ENCODE measurements at places on chromosomes 2 and 18. TPM values are rescaled to one million over a fixed set of nuclear protein-coding genes. Genes with fewer than 3 reads are reported as not detected.

DNA sequence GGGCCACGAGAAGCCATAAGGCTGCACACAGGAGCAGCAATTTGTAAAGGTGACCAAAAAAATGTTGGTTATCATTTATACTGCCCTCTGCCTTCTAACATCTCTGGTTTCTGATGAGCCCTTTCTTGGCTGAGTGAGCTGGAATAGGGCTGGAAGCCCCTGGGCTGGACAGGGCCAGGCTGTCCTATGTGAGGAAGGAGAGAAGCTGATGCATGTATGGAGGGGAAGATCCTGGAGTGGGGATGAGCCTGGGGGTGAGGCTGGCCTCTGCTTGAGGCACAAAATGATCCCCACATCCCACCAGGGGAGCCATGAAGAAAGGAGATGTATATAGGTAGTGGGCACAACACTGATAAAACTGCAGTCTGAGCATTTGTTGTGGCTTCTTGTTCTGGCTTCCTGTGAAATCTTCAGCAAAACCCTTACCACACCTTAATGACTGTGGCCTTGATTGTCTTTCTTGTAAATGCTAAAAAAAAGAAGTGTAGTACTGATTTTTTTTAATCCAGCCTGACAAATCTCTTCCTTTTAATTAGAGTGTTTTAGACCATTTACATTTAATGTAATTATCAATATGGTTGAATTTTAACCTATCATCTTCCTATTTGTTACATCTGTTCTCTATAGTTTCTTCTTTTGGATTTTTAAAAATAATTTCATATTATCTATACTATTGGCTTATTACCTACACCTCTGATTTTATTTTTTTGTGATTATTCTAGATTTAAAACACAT is 5.6 kb downstream of the SNED1 start:
- H3K4me3 ChIP-seq: no peak overlapping the region
- no peak for DNase-seq
- no peaks in the 10 kb centered on the region for H3K27me3 ChIP-seq
- no peaks in the 10 kb centered on the region for H3K4me1 ChIP-seq

DNA sequence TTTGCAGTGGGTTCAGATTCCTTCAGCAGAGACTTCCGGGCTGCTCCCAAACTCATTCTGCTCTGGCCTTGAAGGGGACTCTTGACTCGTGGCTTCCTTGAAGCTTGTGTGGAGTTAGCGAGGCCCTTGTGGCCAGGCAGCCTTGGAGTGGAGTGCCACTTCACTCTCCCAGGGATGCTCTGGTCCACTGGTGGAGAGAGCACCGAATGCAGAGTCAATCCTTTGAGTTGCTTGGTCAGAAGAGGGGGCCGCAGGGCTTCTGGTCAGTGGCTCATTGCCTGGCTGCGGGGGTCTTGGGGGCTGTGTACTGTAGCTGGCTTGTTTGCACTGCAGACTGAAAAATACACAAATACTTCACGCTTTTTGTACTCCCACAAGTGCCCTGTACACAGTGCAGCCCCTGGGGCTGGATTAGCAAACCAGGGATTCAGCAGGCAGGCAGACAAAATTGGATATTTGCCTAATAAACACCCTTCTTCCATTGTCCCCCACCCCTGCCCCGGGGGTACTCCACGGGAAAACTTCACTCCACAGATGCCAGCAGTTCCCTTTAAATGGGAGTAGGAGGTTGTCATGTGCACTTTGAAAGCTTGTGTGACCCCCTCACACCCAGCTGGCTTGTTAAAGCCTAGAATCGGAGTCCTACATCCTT is 3.2 kb downstream of the GLI2 start:
- no peaks in the 10 kb centered on the region for H3K27me3 ChIP-seq
- peaks cover 4% of the 10 kb centered on the region for H3K4me1 ChIP-seq
- no peak overlapping the region for H3K27ac ChIP-seq
- DNase-seq: no peak
- H3K36me3 ChIP-seq: no peaks in the 10 kb centered on the region

The SERPINB3 gene
- 0.21 TPM for total RNA-seq

- H3K4me1 ChIP-seq: no peaks in the 10 kb centered on the region
- H3K27ac ChIP-seq: no peak overlapping the region
- no peak overlapping the region for H3K4me3 ChIP-seq
- no peaks in the 10 kb centered on the region for H3K27me3 ChIP-seq
These were observed 13.4 kb downstream of the CNOT9 start for GRCh38 chr2:218582076-218582475.

GRCh38 chr2:65144571-65144970 is 14.7 kb upstream of the RAB1A start:
- no peak overlapping the region for H3K4me3 ChIP-seq
- no peak overlapping the region for H3K27ac ChIP-seq
- no peaks in the 10 kb centered on the region for H3K36me3 ChIP-seq
- H3K27me3 ChIP-seq: no peaks in the 10 kb centered on the region

GRCh38 chr2:8694737-8695136 is 12.9 kb downstream of the ID2 start:
- H3K27ac ChIP-seq: no peak overlapping the region
- H3K4me1 ChIP-seq: no peaks in the 10 kb centered on the region
- no peak overlapping the region for H3K4me3 ChIP-seq
- H3K27me3 ChIP-seq: no peaks in the 10 kb centered on the region
- H3K36me3 ChIP-seq: no peaks in the 10 kb centered on the region

DNA sequence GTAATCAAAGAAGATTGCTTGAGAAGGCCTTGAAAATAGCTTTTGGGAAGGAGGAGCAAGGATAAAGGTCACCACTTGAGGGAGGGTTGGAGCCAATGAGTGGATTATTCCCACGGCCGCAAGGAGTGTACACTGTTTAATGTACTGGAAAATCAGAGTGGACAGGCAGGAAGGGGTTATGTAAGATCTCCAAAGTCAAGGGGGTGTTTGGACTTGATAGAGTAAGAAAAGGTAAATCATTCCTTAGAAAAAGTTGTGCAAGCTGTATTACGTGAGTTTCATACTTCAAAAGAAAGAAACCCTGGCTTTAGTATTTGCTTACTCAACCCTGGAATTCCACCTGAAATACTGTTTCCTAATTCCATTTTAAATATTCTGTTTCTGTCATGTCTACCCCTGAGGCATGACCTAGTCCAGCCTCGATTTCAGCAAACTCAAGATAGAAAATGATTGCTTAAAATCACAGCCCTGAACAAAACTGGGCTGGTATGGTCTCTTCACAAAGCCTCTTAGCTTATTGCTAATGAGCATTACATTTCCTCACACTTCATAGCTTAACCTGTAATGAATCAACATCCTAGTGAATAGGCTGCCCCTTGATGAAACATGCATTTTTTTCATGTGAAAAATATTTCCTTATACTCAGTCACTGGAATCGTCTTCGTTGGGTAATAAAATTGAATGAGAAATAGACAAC is 1.1 kb downstream of the MREG start:
- H3K27me3 ChIP-seq: no peaks in the 10 kb centered on the region
- no peak for DNase-seq
- H3K4me1 ChIP-seq: peaks cover 4% of the 10 kb centered on the region
- peak overlapping the region; percentile 67 for H3K4me3 ChIP-seq

DNA sequence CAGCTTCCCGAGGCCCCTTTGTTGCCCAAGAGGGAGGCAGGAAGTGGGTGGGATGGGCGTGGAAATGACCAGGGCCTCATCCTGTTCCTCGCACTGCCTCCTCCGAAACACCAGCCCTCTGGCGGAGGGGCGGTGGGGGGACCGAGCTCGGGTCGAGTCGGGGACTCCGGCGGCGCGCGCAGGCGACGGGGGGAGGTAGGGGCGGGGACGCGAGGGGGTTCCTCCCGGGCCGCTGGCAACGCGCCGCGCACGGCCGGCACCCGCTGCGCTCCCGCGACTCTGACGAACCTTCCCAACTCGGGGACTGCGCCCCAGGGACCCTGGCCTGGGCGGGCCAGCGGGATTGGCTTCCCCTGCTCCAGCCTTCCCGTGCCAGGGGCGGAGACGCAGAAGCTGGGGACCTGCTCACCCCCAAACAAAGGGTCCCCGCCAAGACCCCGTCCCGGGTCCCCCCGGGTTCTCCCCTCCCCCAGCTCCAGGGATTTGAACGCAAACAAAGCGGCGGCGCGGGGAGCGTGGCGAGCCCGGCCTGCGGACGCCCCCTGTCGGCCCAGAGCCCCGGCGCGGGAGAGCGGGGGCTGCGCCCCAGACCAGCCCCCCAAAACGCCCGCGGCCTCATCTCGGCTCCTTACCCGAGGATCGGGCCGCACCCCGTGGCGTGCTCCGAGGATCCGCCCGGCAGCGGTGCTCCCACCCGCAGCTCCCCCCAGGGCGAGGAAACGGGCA is 1.2 kb downstream of the SEMA4C start:
- H3K27me3 ChIP-seq: no peaks in the 10 kb centered on the region
- peak overlapping the region; percentile 98 for H3K4me3 ChIP-seq
- H3K27ac ChIP-seq: peak overlapping the region; percentile 99
- H3K36me3 ChIP-seq: peaks cover 37% of the 10 kb centered on the region
- peak; percentile 95 for DNase-seq
- peaks cover 18% of the 10 kb centered on the region for H3K4me1 ChIP-seq

The SKOR2 gene
- not detected for total RNA-seq

GRCh38 chr2:215635071-215635787 is 199.4 kb upstream of the FN1 start:
- no peak overlapping the region for H3K27ac ChIP-seq
- no peak for DNase-seq
- H3K27me3 ChIP-seq: no peaks in the 10 kb centered on the region
